Stimulated activated CD4-positive, alpha-beta T cell treated with anti-CD3 and anti-CD28 coated beads, Interleukin-15, amount 100 ng/mL, for 48 hours (primary cell): ENCODE measurements at places on chromosomes 7 and 10.

- DNase-seq: no peak
These were observed 990.7 kb downstream of the CCSER2 start for GRCh38 chr10:85318809-85319807.

DNA sequence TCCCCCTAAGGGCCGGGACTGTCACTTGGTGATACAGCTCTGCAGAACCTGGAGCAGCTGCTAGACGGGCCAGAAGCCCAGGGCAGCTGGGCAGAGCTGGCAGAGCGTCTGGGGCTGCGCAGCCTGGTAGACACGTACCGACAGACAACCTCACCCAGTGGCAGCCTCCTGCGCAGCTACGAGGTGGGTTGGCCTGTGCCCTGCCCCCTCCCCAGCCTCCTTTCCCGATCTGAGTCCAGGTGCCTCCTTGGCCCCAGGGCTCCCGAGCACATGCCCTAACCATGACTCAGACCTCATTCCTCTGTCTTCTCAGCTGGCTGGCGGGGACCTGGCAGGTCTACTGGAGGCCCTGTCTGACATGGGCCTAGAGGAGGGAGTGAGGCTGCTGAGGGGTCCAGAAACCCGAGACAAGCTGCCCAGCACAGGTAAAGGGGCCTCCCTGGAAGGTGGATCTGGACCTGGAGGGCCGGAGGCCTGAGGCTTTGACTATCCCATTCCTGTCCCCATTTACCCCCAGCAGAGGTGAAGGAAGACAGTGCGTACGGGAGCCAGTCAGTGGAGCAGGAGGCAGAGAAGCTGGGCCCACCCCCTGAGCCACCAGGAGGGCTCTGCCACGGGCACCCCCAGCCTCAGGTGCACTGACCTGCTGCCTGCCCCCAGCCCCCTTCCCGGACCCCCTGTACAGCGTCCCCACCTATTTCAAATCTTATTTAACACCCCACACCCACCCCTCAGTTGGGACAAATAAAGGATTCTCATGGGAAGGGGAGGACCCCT is 6.4 kb downstream of the NFKB2 start:
- no peak for DNase-seq

DNA sequence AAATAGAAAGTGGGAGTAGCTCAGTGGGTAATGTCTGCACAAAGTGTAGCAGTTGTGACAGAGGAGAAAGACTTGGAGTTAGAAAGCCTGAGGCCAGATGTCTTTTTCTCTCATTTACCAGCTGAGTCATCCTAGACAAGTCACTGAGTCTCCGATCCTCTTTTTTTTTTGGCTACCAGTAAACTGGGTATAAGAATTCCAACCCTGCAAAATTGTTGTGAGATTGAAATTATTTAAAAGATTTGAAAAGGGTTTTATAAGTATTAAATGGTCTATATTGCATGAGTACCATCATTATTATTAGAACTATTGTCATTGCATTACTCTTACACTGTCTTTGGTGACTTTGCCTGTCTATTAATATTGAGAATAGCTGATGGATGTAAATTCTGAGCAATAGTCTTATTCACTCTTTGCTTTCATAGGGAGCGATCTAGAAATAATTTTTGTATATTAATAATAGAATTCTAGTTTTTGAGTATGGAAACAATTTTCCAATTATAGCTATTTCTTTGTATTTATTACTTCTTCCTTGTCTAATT is 74.0 kb downstream of the ARID5B start:
- DNase-seq: no peak

- no peak for DNase-seq
These were observed 7.0 kb upstream of the PRR15 start for GRCh38 chr7:29556405-29557195.

DNA sequence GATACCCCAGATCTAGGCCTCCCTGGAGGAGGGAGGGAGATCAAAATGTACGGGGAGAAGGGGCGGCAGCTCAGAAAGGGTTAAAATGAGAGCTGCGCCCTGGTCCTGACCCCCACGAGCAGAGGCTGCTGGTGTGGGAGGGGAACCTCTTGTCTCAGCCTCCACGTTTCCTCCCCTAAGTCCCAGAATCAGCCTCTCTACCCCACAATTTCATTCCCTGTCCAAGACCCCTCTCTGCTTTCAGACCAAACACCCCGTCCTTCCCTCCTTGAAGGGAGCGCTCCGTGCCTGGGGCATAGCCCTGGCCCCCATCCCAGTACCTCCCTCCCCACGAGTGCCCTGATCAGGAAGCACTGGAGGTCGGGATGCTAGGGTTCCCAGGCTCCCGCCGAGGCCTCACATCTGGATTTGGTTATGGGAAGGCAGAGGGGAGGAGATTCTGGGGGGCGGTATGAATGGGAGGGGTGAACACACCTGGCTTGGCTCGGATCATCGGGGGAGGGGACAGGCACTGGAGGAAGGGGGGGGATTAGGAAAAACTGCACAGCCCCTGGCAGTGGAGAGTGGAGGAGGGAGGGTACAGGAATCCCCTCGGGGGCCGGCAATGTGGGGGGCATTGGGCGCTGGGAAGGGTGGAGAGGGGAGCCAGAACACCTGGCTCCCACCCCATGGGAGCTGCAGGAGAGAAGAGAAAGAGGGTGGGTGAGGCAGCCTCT is 2.7 kb downstream of the EPHB4 start:
- no peak for DNase-seq

- DNase-seq: no peak
These were observed 3.1 kb upstream of the RBP4 start for GRCh38 chr10:93604146-93604545.

DNA sequence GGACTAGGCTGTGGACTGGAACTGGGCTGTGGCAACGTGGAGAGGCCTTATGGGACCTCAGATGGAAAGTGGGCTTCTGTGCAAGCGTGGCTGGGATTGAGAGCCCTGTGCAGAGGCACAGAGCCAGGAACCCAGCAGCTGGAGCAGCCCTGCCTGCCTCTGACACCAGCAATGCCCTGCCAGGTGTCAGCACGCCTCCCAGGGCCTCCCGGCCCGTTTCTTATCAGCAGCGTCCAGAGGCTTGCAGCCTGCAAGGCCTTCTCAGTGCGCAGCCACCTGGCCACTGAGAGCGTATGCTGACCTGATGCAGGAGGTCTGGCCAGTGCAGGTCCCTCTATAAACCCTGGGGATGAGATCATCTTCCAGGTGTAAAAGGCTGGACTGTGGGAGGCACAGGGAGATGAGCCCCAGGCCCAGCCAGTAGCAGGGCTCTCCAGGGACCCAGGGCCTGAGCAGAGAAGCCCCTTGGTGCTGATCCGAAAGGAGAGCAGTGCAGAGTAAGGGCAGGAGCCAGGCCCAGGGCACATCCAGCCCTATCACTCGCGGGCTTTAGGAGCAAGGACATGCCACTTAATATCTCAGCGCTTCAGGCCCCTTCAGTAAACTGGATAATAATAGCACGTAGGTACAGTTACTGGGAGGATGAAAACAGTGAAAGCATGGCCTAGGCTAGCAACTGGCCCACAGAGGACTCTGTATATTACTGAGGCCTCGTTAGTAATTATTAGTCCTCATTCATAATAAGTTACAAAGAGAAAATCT is 38.8 kb upstream of the ANTXRL start:
- no peak for DNase-seq

GRCh38 chr7:28037220-28038010 is 143.2 kb downstream of the JAZF1 start:
- no peak for DNase-seq

DNA sequence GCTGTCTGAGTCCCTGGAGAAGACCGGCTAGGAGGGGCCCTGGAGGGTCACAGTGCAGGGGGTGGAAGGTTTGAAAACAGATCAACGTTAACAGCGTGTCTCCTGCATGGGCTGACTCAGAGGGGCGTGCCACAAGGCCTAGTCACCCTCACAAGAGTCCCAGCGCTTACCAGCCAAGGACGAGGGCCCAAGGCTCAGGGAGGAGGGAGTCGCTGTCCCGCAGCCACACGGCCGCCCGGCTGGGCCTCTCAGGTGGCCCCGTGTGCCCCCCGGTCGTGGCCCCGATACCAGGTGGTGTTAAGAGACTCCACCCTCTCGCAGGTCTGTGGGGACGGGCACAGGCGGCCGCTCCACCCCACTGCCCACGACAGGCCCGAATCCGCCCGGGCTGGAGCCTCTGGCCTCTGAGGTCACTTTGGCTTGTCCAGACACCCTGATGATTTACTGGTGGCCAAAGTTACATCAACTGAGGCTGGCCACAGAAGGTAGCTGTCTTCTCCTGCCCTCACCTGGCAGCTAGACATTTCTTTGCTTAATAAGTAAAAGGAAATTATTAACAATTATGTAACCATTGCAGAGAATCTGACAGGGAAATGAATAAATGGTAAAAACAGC is 34.0 kb downstream of the FAM20C start:
- no peak for DNase-seq

GRCh38 chr10:86829472-86829871 is 73.1 kb downstream of the BMPR1A start:
- no peak for DNase-seq

DNA sequence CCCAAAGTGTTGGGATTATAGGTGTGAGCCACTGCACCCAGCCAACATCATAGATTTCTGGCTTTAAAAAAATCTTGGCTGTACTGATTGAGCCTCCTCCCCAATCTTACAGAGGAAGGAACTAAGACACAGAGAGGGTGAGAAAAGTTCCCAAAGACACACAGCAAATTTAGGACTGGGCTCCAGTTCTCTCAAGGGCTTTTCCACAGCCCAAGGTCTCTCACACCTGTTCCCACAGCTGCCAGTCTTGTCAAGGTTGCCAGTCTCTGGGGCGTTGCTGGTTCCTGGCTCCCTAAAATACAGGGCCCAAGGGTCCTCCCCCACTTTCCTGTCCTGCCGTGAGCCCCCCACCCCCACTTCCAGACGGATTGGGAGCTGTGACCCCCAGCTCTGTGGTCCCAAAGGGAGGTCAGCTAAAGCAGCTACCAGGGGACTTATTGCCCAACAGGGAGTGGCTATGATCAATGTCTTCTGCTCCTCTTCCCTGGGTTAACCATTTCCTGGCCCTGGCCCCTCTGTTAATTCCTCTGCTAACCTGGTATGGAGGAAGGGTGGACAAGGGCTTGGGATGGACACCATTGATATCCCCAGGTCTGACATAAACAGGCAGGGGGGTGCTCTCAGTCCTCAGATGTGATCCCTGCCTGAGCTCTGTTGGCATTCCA is 3.1 kb upstream of the ZAN start:
- DNase-seq: no peak

- no peak for DNase-seq
These were observed 615.0 kb downstream of the ANKRD7 start for GRCh38 chr7:118839515-118839914.

DNA sequence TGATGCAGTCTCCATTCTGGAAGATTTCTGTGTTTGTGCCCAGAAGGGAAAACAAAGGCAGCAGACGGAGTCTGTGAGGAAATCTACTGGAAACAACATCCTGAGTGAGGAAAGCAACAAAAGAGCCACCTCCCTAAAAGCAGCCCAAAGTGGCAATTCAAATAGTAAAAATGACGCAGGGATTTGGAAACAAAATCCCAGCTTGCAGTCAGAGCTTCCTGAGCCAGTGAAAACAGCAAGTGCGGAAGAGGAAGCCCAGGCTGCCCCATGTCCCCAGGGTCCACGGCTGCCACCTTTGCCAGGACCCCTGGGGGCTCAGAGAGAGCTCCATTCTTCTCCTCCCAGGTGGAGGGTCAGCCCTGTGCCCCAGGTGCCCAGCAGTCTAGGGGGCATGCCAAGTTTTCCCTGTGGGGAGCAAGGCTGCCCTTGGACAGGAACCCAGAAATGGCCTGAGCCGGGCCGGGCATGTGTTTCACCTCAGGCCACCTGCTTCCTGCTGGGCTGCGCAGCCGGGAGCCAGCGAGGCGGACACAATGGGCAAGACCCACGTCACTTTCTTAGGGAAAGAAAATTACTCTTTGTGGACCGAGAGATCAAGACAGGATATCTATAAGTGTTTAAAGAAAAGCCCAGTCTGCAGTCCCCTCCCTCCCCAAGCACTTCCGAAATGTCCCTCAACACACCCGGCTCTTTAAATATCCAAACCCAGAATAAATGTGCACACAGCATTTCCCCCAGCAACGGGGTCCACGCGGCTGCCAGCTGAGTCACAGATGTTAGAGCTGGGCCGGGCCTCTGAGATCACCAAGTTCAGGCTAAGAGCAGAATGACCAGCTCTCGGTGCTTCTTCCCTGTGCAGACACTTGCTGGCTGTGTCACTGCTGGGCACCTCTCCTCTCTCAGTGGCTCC is 231.1 kb downstream of the ARHGAP12 start:
- DNase-seq: no peak

DNA sequence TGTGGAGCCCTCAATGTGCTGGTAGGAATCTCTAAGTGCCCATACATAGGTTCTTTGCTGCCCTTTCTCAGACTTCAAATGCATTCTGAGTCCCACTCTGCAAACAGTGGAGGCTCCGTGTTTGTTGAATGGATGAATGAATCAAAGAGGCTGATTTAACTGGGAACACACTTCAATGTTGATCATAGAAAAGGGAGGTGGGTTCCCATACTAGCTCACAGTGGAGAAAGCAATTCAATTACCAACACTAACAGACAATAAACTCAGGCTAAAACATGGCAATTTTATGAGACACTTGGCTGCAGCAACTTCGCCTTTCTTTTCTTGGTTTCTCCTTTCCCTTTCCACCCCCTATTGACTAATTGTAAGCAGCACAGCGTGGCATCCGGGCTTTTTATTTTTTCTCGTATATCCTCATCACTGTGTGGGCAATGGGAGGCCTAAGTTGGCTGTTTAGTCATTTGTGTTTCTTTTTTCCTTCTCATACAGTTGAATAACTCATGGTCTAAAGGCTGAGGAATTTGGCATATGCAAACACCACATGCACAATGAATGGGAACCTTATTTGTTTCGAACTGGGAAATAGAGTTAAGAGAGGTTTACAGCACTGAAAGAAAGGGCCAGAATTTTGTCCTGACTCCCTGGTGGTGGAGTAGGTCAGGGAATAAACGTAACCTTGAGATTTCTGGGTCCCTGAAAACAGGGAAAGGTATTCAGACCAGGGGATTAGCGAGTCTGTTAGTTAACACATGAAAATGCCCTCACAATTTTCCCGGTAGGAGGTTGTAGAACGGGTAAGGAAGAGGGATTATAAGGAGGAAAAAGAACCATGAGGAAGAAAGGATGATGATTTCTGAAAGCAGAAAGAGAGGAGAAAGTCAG is 858.5 kb downstream of the KCNMA1 start:
- no peak for DNase-seq

DNA sequence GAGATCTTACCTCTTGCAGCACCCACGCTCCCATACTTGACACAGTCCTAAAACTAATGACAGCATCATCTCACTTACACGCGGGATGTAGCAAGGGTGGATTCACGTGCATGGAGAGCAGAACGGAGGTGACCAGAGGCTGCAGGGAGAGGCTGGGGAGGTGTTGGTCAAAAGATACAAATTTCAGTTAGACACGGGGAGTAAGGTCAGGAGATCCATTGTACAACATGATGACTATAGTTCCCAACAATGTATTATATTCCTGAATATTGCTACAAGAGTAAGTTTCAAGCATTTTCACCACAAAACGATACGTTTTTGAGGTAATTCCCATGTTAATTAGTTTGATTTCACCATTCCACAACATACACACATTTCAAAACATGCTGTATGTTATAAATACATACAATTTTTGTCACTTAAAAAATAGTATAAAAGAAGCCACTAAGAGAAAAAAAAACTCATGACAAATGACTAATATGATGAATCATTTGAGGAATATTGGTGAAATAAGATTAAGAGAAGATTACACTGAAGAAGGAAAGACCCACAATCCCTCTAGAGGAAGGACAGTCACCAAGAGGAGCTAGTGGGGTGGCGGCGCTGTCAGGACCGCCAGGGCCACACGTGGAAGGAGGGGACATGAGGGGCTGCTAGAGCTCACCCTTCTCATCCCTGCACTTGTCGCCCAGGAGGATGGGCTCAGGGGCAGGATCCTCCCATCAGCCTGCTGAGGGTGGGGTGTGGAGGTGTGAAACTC is 49.4 kb upstream of the EGFR start:
- no peak for DNase-seq

GRCh38 chr7:44967571-44968446 is 11.0 kb downstream of the MYO1G start:
- no peak for DNase-seq
